ENCODE measurements at places on chromosomes 7 and 10.

GRCh38 chr10:792792-793100, 103.3 kb upstream of the DIP2C start:
- DNase-seq, result no peak

DNA sequence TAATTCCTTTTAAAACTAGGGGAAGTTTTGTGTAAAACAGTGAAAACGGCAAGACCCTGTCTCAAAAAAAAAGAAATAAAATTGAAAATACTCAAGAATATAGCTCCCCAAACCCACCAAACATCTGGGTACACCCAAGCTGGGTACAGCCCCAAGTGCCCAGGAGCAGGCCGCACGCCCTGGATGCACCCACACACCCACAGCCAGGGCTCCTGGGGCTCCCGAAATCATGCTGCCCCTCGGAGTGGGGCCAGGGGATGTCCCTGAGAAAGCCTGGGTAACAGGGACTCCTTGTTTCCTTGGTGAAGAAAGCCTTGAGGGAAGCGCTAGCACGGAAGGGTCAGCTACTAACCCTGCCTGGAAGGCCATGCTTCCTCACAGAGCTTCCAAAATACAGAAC, 10.1 kb downstream of the BNIP3 start:
- DNase-seq, result no peak

- no peak for DNase-seq
Measured at GRCh38 chr7:131111081-131111576, 216.5 kb upstream of the MKLN1 start.

GRCh38 chr10:102467971-102468438, 16.7 kb upstream of the C10orf95 start:
- no peak for DNase-seq

DNA sequence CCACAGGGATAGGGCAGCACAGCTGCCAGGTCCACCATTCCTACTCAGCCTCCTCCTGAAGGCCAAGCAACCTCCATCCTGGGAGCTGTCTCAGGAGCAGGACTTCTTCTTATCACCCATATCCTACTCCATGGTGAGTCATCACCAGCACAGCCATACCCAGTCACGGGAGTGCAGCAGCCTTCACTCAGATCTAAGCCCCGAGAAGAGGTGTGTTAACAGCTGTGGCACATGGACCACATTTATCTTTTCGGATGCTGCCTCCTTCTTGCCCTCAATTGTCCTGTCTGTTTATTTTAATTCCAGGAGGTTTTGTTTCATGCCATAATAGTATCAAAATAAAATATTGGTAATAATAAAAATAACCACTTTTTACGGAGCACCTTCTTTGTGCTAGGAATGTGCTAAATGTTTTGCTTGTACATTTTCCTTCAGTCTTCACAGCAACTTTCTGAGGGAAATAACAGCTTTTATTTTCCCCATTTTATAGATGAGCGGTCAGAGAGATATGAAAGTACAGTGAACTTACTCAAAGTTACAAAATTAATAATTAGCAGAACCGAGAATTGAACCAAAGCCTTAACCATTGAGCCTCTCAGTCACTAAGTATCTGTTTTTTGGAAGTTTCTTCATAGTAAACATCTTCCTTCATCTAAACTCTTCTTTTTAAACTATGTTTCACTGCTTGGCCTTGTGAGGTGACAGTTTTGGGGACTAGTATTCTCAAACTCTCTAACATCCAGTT, 2.5 kb upstream of the KEL start:
- no peak for DNase-seq

DNA sequence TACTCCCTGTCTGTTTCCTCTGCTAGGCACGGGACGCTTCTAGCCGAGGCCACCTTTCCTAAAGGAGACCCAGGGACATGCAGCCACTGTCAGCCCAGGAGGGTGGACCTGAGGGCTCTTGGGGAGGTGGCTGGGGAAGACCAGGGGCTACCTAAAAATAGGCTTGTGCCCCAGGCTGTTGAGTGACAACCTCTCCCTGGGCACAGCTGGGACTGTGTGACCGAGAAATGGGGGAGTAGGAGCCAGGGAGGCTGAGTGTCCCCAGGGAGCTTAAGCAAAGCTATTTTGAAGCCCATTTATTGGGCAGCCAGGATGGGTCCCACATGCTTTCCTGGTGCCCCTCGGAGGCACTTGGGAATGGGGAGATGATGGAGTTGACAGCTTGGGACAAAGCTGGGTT, 63.8 kb downstream of the CALML3 start:
- no peak for DNase-seq

- DNase-seq, result no peak
Measured at GRCh38 chr10:2463316-2463715, 604.0 kb upstream of the PFKP start.

DNA sequence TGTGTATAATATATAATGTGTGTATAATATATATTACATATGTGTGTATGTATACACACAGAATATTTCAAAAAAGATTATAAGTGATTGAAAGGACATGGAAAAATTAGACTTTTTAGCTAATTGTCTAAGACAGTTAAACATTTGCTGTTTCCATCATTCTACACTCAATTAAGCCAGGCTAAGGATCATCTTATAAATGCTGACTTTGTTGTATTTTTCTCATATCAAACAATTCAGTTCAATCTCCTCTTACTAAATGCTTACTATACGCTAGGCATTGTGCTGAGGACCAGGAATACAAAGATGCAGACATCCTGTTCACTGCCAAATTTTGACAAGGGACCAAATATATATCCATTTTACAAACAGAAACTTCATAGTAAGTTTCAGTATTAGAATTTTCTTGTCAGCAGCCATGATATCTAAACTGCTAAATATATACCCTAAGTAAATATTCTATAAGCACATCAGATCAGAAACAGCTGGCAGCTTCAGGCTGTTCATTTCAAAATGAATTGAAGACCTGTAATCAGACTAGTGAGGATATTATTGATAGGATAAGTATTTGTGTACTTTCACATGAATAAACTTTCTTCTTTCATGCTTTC, 10.3 kb upstream of the LRRN3 start:
- DNase-seq, result no peak

GRCh38 chr10:112849546-112849945, 100.5 kb upstream of the TCF7L2 start:
- DNase-seq, result no peak

DNA sequence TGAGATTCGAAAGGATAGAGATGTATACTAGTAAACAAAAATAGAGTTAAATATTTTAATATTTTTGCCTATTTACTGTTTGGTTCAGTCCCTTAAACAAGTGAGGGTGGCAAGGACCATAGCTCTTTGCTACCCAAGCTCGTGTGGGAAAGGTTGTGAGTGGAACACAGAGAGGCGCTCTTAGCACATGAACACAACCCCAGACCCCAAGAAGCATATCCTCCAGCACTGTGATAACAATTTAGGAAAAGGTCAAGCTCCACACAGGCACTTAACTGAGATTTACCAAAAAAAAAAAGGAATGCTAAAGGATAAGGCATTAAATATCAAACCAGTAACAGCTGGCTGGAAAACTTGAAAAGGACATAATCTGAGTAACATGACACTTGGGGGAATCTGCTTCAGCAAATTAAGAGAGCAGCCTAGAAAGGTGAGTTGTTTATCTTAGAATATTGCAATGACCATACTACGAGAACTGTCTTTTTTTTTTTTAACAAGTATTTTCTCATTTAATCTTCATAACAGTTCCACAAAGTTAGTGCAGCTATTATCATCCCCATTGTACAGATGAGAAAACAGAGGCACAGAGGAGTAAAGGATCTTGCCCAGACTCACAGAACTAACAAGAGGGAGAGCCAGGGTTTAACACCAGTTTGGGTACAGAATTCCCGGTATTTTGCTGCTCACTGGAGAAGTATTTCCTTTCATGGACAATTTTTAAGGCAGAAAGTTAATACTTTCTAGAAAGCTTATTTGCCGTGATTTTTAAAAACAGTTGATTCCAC, 303.5 kb upstream of the AOAH start:
- DNase-seq, result no peak

DNA sequence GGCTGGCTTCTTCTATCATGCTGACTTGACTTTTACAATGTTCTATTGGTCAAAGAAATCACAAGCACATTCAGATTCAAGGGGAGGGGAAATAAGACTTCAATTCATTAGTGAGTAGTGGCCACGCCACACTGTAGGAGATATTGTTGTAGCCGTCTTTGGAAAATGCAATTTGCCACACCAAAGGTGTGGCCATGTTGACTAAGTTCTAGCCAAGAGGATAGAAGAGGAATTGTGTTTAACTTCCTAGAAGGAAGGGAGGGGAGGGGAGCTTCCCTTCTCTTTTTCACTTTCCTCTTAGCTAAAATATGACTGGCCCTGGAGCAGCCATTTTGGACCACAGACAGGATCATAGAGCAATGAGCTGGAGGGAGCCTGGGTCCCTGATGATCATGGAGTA, 3.4 kb upstream of the PRKAR2B start:
- DNase-seq, result no peak

GRCh38 chr10:103440416-103440815, 11.8 kb downstream of the CALHM2 start:
- no peak for DNase-seq
